ENCODE measurements at places on chromosomes 6 and 20.
A peak's percentile ranks its signal among the peaks of the same experiment; 100 is the strongest.

DNA sequence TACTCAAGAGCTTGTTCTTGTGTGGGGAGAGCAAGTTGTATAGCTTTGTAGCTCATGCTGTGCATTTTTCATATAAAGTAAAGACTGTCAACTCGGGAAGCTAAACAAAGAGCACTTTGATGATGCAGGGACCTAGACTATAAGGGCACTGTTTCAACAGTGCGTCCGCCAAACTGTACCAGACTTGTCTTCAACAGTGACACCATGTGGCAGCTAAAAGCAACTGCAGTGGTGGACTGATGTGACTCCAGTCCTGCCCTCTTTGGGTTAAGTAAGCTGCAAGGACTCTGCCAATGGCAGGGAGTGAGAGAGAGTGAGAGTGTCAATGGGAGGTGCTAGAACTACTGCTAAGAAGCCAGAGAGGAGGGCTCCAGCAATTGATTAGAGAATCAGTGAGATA is 48.1 kb upstream of the MC3R start:
- DNase-seq: no peak

DNA sequence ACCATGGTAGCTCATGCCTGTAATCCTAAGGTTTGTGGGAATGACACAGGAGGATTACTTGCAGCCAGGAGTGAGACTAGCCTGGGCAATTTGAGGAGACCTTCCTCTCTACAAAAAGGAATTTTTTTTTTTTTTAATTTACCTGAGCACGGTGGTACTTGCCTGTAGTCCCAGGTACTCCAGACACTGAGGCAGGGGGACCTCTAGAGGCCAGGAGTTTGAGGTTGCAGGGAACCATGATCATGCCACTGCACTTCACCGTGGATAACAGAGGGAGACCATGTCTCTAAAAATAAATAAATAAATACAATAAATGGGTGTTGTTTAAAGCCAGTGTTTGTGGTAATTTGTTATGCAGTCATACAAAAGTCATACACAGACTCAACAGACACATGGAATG is 2.4 kb upstream of the HLA-F start:
- DNase-seq: no peak

GRCh38 chr6:31734821-31735406 is 1.4 kb downstream of the CLIC1 start:
- no peak for DNase-seq

GRCh38 chr20:52160621-52161204 is 30.9 kb downstream of the ZFP64 start:
- no peak for DNase-seq

DNA sequence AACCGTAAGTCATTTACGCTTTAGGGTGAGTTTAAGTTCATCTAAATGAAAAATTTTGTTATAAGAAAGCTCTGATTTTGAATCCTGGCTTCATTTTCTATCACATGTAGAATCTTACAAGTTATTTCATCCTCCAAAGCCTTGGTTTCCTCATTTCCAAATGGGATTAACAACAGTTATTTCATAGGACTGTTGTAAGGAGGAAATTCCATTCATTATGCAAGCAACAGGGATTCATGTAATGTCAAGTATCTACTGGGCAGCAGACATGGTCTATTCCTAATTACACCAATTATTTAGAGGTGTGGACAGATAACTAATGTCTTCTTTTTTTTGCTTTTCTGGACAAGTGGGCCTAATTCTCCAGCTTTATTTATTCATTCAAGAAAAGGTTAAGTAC is 154.0 kb downstream of the PDSS2 start:
- no peak for DNase-seq

GRCh38 chr6:9766240-9766915 is 648.5 kb downstream of the TFAP2A start:
- no peak for DNase-seq

DNA sequence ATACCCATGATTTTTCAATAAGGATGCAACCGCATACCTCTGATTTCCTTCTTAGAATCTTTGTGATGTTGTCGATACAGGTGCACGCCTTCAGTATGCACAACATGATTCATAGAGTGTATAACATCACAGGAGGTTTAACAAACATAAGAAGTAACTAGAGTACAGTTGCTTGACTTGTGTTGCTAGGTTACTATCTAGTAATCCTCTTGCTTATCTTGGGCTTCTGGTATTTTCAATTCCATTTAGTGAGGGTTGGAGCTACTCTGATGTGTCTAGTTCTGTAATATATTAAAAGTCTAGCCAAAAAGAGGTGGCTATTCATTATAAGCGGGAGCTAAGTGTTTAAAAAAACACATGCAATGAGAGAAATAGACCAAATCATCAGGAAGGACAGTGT is 85.5 kb upstream of the TENT5A start:
- no peak for DNase-seq

DNA sequence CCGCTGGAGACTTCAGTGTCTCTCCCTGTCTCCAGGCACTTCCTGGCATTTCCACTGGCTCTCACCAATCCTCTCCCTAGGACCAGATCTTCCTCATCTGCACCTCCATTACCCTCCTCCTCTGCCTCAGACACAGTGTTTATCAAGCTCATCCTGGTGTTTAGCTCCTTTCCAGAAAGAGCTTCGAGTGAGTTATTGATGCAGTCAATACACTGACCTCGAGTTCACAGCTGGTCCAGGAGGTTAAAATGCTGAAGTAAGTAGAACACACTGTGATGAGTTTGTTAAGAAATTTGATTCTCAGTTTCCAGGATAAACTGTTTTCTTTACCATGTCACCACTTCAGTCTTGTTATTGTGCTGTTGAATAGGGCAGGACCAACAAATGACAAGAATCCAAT is 42.1 kb upstream of the ARMC2 start:
- no peak for DNase-seq

GRCh38 chr20:42875581-42875980 is 314.1 kb downstream of the PTPRT start:
- DNase-seq: no peak

DNA sequence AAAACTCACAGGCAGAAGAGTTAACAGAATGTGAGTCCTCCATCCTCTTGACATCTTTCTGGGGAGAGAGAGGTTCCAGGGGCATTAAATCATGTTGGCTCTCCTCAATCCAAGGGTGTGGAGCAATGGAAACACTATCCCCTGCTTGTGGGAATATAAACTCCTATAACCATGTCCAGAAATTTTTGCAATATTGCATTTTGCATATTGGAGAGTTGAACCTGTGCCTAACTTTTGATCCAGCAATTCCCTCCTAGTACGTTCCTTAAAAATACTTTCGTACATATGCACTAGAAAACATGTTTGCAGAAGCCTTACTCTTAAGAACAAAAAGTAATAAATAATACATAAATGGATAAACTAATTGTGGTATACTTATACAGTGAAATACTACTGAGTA is 56.3 kb upstream of the FAM184A start:
- DNase-seq: no peak

- no peak for DNase-seq
Observed at GRCh38 chr6:112636650-112637262, 289.6 kb downstream of the RFPL4B start.

DNA sequence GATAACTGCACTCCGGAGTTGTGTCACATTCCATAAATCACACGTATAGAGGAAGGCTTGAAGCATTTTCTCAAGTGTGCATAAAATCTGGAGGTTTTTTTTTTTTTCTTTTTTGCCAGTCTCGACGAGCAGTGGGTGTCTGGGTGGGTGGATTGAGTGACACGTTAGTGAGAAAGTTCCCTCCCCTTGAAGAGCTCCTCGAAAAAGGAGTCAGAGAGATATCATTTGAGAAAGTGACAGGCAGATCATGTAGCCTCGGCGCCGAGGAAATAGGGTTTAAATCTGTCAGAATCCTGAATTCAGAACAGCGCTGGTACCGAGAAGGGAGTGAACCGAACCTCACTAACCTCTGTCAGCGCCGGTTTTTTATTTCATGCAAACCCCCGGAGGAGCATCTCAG is 269.5 kb upstream of the ARID1B start:
- DNase-seq: no peak

DNA sequence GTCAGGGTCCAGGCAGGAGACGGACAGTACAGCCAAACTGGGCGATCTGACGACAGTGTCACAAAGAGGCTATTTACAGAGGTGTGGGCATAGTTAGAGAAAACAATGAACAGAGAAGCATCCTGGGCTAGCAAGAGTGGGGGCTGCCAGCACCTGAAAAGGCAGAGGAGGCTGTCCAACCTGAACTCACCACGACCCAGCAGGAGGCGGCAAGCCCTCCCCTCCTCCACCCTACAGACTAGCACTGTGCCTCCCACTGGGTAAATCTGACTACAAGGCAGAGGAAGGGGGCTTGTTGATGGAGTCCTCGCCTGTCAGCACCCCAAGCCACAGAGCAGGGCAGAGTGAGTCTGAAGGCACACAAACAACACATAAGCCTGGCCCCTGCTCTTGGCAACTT is 52.8 kb upstream of the CDYL start:
- no peak for DNase-seq

DNA sequence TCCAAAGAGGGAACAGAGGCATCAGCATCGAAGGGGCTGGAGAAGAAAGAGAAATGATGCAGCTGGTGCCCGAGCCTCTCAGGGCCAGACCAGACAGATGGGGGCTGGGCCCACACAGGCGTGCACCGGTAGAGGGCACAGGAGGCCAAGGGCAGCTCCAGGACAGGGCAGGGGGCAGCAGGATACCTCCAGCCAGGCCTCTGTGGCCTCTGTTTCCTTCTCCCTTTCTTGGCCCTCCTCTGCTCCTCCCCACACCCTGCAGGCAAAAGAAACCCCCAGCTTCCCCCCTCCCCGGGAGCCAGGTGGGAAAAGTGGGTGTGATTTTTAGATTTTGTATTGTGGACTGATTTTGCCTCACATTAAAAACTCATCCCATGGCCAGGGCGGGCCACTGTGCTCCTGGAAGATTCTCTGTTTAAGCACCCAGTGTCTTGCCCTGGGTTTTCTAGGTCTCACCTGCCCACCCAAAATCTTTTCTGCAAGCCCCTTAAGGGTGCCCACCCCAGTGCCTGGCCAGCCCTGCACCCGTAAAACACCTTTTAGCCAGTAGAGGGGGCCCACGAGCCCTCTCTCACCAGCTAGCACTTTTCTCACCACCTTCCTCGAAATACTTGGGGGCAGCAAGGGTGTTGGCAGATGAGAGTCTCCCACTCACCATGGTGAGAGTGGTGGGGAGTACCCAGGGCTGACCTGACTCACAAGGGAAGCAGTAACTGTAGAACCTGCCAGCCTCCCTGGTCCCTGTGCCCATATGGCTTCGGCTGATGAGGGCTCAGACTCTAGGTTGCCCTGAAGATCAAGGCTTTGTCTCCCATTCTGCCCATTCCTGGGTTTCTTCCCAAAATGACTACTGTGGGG is 35.7 kb upstream of the ID1 start:
- DNase-seq: peak; percentile 43

- no peak for DNase-seq
Observed at GRCh38 chr6:163444077-163444476, 29.6 kb downstream of the QKI start.

- no peak for DNase-seq
Observed at GRCh38 chr6:55941702-55942101, 66.3 kb upstream of the BMP5 start.

GRCh38 chr6:54515013-54515412 is 206.8 kb downstream of the TINAG start:
- DNase-seq: no peak

GRCh38 chr6:56073761-56074160 is 173.6 kb downstream of the COL21A1 start:
- DNase-seq: no peak

DNA sequence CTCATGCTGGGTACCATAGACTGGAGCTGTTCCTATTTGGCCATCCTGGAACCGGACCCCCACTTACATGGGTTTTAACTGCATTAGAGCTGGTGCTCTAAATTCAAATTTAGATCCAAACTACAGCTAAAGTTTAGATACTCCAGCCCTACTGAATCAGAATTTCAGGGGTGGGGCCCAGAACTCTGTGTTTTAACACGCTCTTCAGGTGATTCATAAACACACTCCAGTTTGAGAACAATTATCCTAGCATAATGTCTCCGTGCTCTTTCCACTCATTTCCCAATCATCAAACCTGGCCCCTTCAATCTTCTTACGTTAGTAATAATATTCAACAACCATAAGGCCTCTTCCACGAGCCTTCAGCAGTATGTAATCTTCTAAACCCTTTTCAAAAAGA is 15.3 kb downstream of the TRPC4AP start:
- no peak for DNase-seq

DNA sequence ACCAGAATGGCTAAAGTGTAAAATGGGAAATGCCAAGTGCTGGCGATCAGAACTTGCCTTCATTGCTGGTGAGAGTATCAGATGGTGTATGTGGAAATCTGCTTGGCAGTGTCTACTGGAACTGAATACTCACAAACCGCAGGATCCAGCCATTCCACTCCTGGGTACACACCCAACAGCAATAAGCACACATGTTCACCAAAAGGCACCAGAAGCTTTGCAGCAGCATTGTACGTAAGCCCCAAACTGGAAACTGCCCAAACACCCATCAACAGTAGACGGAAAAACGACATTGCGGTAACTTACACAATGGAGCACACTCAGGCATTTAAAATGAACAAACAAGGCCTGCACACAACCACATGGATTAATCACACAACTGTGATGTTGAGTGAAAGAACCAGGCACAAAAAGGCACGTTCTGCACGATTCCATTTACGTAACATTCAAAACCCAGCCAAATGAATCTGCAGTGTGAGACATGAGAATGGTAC is 37.3 kb upstream of the BPIFA2 start:
- DNase-seq: no peak

DNA sequence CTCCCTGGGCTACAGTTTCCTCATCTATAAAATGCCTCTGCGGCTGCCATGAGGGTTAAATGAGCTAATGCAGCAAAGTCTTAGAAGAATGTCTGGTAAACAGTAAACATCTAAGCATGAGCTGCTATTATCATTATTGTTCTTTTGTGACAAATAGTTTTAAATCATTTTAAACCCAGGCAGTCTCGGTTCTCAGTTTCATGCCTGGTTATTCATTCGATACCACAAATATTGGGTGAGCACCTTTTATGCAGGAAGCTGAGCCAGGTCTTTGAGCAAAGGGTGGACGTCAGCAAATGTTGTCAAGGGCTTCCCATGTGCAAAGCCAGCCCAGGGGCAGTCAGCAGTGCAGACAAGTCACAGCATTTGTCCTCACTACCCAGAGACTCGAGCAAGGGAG is 128.7 kb downstream of the NFATC2 start:
- DNase-seq: no peak

DNA sequence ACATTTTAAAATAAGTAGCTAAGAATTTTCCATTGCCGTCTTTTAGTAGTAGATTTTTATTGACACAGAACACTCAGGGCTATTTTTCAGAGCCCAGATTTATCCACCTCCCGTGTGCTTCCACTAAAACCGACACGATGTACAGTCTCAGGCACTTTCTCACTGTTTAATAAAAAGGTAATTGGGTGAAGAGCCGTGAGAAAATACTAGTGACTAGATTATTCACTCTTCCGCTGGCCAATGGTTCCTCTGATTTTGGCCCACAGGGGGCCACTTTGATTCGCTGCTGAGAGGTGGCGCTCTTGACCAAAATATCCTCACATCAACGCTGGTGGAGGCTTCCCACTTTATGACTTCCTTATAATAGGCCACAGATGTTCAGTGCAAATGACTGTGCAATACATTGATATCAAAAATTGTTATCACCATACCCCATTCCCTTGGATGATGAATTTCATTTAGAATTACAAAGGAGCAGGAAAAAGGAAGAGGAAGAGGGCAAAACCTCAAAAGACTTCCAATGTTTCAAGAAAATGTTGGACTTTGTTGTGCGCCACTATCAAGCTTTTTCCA is 12.3 kb upstream of the HDDC2 start:
- no peak for DNase-seq

GRCh38 chr6:139198529-139199288 is 63.8 kb downstream of the HECA start:
- no peak for DNase-seq

- DNase-seq: no peak
Observed at GRCh38 chr6:133495205-133495903, 254.2 kb downstream of the EYA4 start.

Measured in stimulated activated CD4-positive, alpha-beta T cell treated with anti-CD3 and anti-CD28 coated beads, Interleukin-1b, Interleukin-23, amount 100 ng/mL, for 24 hours (primary cell).